OCI-LY7 (cell line): ENCODE measurements at places on chromosomes 12 and 14. TPM values are rescaled to one million over a fixed set of nuclear protein-coding genes. Genes with fewer than 3 reads are reported as not detected.

LTBP2 gene
- total RNA-seq = 0.15 and 0.35 TPM in 2 replicates

- DNase-seq = no peak
Measured at GRCh38 chr12:64800640-64801039, 23.8 kb upstream of the TBC1D30 start.

KLHDC1 gene
- total RNA-seq = 0.37 TPM in 1 of 2 replicates, not detected in the other

GRCh38 chr12:2775431-2775830, 19.3 kb upstream of the FKBP4 start:
- no peak for DNase-seq

DPPA3 gene
- total RNA-seq = not detected in 2 replicates

DNA sequence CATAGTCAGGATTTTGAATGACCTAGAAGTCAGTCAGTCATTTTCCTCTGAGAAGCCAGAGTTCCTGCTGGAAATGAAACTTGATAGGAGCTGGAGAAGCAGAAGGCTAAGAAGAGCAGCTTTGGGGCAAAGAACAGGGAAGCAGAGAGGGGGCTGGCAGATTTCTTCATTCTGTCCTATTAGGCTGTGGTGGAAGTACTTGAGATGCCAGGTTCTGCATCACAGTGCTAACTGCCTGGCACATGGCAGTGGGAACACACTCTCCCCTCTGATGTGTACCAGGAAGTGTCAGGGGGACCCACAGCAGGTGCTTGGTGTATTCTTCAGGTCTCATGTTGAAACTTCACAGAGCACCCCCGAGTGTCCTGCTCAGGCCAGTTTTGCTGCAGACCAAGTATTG, 61.0 kb downstream of the SUSD6 start:
- no peak for DNase-seq

TBC1D30 gene
- total RNA-seq = 4.6 and 5.6 TPM in 2 replicates

- no peak for DNase-seq
Measured at GRCh38 chr14:100606687-100607610, 19.7 kb upstream of the BEGAIN start.

WNT1 gene
- total RNA-seq = not detected in 2 replicates

- DNase-seq = no peak
Measured at GRCh38 chr12:116201908-116202307, 75.6 kb downstream of the MED13L start.

RD3L gene
- not detected in 2 replicates for total RNA-seq

GRCh38 chr12:104694161-104694560, 237.4 kb downstream of the CHST11 start:
- DNase-seq = no peak

- no peak for DNase-seq
Measured at GRCh38 chr12:14313379-14314138, 51.9 kb upstream of the ATF7IP start.

- no peak for DNase-seq
Measured at GRCh38 chr12:87809916-87810315, 219.3 kb downstream of the C12orf50 start.

DNA sequence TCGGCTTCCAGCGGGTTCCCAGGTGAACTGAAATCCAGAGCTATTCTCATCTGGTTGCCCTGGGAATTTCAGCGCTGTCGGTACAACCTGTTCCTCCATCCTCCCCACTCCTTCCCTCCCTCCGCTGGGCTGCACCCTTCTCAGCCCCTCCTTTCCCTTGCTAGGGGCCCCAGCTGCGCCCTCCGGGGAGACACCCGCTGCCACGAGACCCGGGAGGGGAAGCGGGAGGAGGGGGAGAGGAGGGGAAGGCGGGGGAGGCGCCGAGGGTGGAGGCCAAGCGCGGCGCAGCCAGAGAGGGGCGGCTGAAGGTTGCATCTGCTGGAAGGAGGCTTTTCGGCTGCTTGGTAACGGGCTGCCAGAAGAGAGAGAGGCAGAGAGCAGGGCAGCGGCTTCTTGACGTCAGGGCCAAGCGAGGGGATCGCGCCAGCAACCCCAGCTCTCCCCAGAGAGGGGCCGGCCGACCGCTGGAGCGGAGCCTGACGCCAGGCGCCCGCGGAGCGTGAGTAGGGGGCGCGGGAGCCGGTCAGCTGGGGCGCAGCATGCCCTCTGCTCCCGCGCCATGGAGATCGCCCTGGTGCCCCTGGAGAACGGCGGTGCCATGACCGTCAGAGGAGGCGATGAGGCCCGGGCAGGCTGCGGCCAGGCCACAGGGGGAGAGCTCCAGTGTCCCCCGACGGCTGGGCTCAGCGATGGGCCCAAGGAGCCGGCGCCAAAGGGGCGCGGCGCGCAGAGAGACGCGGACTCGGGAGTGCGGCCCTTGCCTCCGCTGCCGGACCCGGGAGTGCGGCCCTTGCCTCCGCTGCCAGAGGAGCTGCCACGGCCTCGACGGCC, at the start of gene KCNA5:
KCNA5 (plus strand) TSS at position 291 of the 831 bp plus-strand sequence; CDS start at position 560, 269 bp downstream.
- no peak for DNase-seq

RPL41 gene
- total RNA-seq = 4,745 and 4,976 TPM in 2 replicates

- no peak for DNase-seq
Measured at GRCh38 chr14:68842298-68842697, 49.4 kb upstream of the ZFP36L1 start.

GUCY2C gene
- total RNA-seq = 0.31 and 0.32 TPM in 2 replicates

CD163 gene
- total RNA-seq = not detected in 2 replicates

CHST11 gene
- total RNA-seq = 15.2 and 16.8 TPM in 2 replicates

CYP46A1 gene
- 10.8 and 11.0 TPM in 2 replicates for total RNA-seq

CSRNP2 gene
- 28.6 and 30.1 TPM in 2 replicates for total RNA-seq

DNA sequence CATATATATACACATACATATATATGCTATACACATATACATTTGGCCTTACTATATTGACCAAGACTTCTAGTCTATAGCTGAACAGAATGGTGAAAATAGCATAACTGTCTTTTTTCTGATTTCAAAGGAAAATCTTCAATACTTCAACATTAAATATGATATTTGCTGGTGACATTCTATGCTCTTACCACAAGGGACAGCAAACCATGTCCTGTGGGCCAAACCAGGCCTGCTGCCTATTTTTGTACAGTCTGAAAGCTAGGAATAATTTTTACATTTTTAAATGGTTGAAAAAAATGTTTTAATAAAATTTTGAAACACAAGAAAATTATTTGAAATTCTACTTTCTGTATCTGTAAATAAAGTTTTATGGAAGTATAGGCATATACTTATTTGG, 63.6 kb downstream of the EML5 start:
- no peak for DNase-seq

DNA sequence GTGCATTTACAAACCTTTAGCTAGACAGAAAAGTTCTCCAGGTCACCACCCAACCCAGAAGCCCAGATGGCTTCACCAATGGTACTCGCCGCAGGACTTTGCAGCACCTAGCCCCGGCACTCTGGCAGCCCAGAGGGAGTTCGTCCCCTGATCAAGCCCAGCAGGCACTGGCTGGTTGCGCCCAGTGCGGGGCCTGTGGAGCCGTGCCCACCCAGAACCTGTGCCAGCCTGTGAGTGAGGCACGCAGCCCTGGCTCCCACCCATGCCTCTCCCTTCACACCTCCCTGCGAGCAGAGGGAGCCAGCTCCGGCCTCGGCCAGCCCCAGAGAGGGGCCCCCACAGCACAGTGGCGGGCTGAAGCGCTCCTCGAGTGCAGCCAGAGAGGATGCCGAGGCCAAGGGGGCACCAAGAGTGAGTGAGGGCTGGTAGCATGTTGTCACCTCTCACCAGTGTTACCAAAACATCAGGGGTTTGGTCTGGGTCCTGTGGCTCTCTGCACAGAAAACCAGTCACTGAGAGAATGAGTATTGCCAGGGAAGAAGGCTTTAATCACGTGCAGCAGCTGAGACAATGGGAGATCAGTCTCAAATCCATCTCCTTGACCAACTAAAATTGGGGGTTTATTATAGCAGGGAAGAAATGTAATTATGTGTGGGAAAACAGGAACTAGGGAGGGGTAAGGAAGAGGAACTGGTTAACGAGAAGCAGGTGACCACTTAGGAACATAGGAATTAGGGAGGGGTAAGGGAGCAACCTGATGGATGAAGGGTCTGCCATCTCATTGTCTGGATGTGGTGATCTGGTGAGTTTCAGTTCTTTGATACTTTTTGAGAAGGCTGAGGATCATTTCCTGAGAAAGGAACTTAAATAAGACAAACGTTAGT, 151.3 kb downstream of the NUBPL start:
- no peak for DNase-seq

KDM2B gene
- 88.0 and 93.6 TPM in 2 replicates for total RNA-seq

DNA sequence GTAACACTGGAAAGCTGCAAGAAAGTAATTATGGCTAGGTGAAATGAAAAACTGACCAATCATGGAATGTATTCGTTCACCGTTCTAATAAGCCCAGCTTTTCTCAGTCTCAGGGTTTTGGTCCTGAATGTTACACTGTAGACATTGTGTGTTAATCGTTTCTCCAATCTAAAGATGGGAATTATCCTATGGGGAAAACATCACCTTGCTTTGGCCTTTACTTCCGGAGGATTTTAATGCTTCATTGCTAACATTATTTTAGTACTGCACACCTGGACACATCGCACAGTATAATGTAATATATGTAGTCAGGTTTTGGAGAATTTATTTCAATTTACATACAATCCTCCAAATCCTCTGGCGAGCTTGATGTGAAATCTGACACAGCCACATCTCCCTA, 1.2 kb upstream of the TRHDE start:
- DNase-seq = no peak

GRCh38 chr14:90698379-90698869, 117.8 kb downstream of the TTC7B start:
- DNase-seq = no peak

NKX2-8 gene
- not detected in 2 replicates for total RNA-seq

PPP1R36 gene
- total RNA-seq = not detected in 2 replicates

DNA sequence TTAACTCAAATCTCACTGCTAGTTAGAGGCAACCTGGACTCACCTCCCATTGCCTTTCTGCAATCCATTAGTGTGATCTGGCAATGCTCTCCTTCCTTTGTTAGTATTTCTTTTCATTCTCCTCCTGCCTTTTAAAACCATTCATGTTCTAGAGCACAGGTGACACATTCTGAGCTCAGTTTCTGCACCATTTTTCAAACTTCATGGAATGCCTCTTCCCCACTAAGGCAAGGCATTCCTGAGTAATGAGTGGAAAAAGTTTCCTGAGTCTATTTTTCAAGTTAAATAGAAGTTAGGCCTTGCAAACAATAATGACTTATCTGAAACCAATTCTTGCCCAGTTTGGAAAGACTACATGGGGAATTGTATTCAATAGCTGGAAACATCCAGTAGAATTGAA, 1001.8 kb downstream of the BCL11B start:
- DNase-seq = no peak

DNA sequence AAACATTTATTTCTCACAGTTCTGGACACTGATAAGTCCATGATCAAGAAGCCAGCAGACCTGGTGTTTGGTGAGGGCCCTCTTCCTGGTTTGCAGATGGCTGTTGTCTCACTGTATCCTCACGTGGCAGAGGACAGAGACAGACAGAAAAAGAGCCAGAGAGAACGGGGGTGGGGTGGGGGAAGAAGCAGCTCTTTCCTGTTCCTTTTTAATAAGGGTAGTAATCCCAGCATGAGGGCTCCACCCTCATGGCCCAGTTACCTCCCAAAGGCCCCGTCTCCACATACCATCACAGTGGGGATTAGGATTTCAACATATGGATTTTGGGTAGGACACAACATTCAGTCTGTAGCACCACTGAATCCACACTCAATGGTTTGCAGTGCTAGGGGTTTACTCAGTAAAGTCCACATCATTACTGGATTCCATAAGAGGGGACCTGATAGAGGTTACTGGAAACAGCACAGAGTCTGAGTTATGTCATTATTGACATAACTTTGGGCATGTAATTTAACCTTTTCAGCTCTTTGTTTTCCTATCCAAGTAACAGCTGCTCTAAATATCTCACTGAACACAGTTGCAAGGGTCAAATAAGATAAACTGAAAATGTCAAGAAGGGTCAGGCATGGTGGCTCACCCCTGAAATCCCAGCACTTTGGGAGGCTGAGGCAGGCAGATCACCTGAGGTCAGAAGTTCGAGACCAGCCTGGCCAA, 53.2 kb downstream of the RPAP3 start:
- DNase-seq = peak; percentile 22

DNA sequence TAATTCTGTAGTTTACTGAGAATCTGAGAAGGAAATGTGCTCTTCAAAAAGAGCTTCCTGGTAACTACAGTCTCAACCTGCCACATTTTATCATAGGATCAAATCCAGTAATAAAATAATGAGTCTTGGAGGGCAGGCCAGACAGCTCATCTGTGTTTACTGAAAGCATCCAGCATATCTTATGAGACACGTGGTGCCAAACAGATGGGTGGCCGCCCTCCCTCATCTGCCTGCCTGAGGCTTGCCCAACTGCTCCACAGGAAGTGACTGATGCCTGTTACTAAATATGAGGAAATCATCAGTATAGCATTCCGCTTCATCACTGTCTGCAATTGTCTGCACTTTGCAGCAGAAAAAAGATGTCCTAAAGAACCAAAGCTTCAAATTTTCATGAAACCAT, 13.5 kb downstream of the DHRS7 start:
- peak; percentile 78 for DNase-seq

- no peak for DNase-seq
Measured at GRCh38 chr12:90836689-90837088, 118.3 kb downstream of the CCER1 start.

- DNase-seq = peak; percentile 64
Measured at GRCh38 chr12:50923361-50924130, 28.8 kb upstream of the HIGD1C start.

DNA sequence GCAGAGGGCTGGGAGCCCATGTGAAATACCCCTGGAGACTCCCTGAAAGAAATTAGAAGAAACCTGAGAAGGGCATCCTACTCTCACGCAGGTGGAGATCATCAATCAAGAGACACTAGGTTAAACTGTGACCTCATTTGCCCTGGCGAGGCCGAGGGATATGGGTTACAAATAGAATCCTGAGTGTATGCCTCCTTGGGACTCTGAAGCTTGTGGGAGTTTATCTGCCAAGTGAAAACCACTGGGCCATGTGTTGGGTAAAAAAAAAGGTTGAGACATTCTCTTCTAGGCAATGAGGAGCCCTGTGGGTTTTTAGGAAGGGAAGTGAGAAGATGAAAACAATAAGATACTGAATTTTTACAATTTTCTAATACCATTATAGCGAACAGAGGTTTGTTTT, 160.7 kb upstream of the ARID2 start:
- DNase-seq = no peak

DNA sequence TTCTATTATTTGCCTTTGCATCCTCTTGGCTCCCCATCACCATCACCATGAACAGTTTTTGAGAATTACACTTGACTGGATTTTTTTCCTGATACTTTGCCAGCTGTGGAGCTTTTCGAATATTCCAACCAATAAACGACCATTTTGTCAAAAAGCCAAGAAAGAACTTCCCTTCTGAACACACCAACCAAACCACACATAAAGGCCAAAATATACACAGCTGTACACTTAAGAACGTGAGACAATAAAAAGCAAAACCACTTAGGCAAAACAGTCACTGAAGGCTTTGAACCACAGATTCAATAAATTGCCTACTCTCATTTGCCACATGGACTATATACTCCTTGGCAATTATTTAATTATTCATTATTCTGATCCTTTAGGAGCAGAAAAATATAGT, 1.1 kb downstream of the C14orf93 start:
- DNase-seq = peak; percentile 61

DNA sequence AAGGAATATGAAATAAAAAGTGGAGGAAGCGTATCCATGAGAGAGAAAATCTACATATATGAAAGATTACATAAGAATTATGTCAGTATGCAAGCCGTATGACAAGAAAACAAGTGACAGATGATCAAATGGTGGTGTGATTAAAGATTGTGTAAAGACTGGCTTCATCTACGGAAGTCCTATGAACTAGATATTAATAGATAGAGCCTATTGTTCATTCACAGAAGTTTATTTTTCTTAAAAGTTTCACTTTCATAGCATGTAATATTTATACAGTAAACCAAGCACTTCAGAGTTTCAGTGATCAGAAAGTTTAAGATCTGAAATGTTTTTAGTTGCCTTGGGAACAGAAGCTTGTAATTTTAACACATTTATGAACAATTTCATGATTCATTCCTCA, 84.5 kb downstream of the VRK1 start:
- no peak for DNase-seq
